Activated T-cell treated with anti-CD3 and anti-CD28 coated beads, Interleukin-2, amount 50 U/mL, for 48 hours (primary cell): ENCODE measurements at places on chromosomes 1 and 21.

DNA sequence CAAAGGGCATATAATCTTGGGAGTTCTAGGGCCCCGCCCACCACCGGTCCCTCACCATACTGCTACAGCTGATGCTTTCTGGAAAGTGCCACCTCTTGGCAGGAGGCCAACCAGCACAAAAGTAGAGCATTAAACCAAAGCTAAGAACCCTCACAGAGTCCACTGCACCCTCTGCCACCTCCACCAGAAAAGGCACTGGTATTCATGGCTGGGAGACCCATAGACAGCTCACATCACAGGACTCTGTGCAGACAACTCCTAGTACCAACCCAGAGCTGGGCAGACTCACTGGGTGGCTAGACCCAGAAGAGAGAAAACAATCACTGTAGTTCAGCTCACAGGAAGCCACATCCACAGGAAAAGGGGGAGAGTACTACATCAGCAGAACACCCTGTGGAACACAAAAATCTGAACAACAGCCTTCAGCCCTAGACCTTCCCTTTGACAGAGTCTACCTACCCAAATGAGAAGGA lies 10.8 kb downstream of the THEM4 start:
- peak; percentile 46 for DNase-seq

GRCh38 chr1:109096120-109096519 lies 5.6 kb downstream of the TMEM167B start:
- DNase-seq: no peak

- DNase-seq: no peak
Measured at GRCh38 chr1:59596956-59597355, 217.8 kb upstream of the HOOK1 start.

DNA sequence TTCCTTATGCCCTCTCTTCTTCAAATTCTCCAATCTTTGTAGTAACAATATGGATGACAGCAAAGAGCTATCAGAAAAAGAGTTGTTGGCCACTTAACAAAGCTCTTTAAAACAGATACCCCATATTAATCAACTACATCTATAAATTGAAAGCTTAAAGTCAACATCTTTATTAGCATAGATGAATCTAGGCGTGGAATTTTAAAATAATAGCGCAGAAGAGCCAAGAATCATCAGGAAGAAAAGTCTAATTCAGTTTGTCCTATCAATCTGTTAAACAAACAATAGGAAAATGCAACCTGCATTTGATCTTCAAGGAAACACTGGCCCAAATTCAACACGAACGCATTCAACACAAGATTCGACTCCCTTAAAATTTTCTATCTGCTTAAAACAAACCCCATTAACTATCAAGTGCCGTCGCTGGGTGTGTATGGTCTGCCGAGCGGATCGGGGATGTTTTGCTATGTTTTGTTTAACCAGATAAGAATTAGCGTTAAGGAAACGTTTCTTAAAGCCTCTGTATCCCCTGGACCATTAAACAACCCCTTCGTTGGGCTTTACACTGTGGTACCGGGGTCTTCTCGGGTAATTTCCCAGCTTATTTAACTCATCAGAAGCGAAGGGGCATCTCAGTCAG lies 1.0 kb downstream of the LYST start:
- DNase-seq: no peak

GRCh38 chr1:79899914-79900313 lies 893.4 kb upstream of the ADGRL4 start:
- DNase-seq: no peak

DNA sequence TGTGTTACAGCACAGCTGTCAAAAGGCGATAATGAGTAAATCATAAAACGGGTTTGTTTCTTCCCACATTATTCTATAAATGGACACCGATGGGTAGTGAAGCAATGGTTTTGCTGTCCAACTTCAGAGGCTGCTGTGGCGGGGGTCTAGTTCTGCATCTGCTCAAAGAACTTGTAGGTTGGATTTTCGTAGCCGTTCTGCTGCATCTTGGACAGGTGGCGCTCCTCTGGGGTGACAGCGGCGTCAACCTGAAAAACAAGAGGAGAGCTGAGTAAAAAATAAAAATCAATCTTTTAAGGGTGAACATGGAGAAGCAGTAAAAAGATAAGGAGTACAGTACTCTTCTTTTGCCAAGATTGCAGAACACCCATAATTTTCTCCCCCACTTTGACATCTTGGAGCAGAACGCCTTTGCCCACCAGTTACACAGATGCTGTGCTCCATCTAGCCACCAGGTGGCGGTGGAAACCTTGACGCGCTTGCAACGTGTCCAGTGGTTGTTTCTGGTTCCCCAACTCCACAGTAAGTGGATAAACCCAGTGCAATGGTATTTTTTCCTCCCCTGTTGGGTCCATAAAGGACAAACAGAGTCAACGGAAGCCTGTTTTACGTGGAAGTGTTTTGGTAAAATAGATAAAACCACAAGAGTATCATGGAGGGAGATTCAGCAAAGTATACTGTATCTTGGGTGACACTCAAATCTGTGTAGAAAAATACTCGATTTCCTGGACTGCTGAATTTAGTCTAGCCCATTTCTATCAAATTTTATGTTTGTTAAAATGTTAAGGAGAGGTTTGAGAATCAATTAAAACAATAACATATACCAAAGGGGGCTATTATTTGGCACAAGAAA lies 147.0 kb downstream of the GABPA start:
- peak; percentile 67 for DNase-seq

- DNase-seq: peak; percentile 56
Measured at GRCh38 chr1:152110860-152111514, 4.3 kb downstream of the TCHH start.

- peak; percentile 97 for DNase-seq
Measured at GRCh38 chr1:61049850-61050540, 32.4 kb upstream of the NFIA start.

DNA sequence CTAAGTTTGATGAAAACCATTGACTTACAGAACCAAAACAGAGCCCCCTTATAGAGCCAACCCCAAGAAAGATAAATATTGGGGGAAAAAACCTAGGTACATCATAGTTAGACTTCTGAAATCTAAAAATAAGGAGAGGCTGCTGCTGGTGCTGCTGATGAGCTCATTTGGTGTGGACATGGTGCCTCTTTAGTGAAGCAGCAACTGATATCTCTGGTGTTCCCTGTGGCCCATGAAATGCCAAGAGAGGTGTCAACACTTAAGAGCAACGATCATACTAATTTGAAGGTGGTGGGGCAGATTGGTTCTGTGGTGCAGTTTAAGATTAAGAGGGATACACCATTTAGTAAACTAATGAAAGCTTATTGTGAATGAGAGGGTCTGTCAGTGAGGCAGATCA lies 35.9 kb downstream of the ST3GAL3 start:
- DNase-seq: no peak

DNA sequence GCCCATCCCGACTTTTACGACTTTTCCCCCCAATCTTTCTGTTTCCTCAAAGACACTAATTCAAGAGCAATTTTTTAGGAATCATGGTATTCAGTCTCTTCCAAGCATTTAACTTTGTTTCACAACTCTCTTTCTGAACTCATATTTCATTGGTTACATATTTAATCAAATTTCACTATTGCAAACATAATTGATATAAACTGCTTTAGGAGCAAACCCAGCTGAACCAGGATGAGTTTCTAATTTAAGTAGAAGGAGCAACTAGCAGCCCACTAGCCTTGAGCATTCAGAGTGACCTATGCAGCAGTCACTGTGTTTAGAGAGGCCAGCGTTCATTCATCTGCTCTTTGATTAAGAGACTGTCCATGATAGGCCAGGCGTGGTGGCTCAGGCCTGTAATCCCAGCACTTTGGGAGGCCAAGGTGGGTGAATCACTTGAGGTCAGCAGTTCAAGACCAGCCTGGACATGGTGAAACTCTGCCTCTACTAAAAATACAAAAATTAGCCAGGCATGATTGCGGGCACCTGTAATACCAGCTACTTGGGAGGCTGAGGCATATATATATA lies 1.8 kb downstream of the CELA2B start:
- DNase-seq: no peak

GRCh38 chr1:239765163-239765562 lies 326.5 kb upstream of the FMN2 start:
- no peak for DNase-seq

DNA sequence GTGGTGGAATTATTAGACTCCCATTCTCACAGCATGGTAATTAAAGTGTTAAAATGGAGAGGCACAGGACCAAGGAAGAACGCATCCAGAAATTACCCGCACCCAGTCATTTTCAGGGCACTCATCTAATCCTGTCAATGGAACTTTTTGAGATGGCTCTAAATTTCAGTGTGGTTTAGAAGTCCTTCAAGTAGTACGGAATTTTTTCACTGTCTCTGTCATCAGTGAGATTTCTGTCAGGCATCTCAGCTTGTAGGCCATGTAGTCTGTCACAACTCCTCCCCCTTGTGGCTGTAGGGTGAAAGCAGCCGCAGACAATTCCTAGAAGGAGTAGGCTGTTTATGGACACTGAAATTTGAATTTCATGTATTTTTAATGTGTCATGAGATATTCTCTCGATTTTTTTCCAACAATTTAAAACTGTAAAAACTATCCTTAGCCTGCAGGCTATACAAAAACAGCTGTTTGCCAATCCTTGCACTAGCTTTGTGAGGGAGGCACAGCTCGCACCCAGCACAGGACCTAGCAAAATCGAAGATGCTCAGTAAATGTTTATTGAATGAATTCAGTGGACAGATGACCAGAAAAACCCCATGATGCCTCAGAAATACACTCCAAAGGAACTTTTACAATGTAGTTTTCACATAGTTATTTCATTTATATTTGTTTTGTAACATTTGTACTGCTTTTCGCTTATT lies 6.6 kb upstream of the NUP133 start:
- peak; percentile 55 for DNase-seq

DNA sequence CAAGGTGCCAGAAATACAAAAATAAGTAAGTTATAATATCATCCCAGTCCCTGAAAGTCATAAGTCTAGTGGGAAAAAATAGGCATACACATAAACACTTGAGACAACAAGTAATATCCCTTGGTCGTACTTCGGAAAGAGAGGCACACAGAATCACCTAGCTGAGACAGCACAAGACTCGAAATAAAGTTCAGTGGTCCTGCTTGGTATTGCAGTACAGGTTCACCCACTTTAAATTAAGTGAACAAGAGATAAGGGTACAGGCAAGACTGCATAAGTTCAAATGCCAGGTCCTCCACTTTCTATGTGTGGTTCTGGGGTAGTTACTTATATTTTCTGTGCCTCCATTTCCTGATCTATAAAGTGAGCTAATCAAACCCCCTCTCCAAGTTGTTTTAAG lies 47.6 kb downstream of the SEC16B start:
- no peak for DNase-seq

DNA sequence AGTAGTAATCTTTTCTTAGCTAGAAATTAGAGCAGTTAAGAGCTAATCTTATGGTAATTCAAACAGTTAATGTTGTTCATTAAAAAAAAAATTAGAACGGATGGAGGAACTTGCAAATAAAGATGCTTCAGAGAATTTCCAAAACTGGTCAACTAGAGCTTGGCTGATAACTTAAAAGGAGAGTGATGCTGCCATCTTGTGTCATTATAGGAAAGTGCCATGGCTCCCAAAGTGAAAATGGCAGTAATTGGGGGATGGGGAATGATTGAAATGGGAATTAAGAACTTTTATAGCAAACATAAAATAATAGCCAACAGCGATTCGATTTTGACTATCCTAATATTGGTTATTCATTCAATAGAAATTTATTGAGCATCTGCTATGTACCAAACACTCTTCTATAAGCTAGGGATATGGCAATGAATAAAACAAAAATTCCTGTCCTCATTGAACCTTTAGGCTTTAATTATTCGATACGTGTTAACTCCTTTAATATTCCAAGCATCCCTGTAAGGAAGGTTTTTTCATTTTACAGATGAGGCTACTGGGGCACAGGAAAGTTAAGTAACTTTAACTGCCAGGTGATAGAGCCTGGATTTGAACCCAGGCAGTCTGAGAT lies 5.7 kb upstream of the PLPP3 start:
- DNase-seq: no peak

DNA sequence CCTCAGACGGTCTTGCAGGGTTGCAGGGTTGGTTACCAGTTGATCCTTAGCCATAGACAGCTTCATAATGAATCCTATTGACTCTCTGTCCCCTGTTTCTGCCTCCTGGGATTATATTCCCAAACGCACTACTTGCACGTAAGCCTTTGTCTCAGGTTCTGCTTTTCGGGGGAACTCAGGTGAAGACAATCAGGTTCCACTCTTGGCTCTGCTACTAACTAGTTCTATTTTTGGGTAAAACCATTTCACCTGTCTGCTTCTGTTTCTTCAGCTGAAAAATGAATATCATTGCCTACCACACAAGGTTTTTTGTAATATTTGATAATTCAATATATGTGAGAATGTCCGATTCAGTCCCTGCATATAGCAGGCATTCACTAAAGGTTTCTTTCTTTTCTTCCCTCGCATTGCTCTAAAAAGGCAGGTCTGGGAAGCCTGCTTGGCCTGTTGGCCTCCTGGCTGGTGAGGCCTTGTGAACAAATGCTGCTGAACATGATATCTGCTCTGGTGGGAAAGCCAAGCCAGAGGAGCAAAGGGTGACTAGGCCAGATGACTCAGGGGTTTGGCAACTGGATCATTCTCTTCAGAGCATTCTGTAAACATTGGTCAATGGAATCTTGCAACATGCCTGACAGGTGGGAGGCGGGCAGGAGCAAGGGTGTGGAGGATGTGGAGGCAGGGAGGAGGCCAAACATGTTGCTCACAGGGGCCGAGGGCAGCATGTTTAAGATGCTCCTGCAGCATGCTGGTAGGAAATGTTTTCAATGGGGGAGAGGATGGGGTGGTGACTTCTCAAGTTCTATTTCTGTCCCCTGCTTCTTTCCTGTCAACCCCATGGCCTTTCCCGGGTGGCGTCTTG lies 23.8 kb downstream of the IER5 start:
- no peak for DNase-seq
